Left lobe of liver (tissue), 2 donors: ENCODE measurements at places on chromosomes 4 and X.
A peak's percentile ranks its signal among the peaks of the same experiment; 100 is the strongest.

DNA sequence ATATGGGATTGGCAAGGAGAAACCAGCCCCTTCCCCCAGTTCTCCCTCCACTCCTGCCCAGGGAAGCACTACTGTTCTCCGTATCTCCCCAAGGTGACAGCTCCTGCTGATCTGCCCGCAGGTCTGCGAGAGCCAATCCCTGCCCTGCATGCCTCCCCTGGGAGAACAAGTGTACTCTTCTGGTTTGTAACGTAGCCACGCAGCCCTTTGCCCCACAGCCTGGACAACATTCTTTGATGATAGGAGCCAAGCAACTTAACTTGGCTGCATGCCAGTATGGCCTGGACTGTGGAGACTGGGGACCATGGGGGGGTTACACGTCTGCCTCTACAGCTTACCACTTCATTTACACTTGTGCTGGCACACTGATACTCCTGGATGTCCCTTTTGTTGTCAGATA lies 2.0 kb downstream of the STBD1 start:
- DNase-seq, result peak; percentile 95

DNA sequence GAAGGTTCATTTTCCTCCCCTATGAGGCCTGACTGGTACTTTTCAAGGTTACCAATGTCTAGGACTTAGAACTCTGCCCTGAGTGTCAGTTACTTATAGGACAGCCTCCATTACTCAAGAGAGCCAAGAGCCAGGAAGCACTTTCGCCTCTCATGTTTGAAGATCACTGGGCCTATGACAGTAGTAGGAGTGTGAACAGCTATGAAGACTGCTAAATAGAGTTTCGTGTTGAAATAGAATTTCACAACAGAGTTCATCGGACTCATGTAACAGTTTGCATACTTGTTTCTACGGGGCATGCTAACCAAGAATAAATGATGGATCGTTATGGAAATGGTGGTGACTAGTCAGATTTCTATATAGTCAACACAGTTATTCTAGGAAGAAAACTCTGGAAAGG lies 97.8 kb upstream of the GPC4 start:
- DNase-seq, result no peak

GRCh38 chr4:40846532-40846931 lies 96.8 kb downstream of the NSUN7 start:
- DNase-seq, result no peak

- no peak for DNase-seq
These were observed 14.1 kb upstream of the SYTL4 start for GRCh38 chrX:100745806-100746537.
